Activated naive CD4-positive, alpha-beta T cell treated with anti-CD3 and anti-CD28 coated beads for 36 hours (primary cell): ENCODE measurements at places on chromosomes 1 and 21. TPM values are rescaled to one million over a fixed set of nuclear protein-coding genes. Genes with fewer than 3 reads are reported as not detected.

The LMX1A gene
- not detected for total RNA-seq

The MPZ gene
- total RNA-seq: 5.9 TPM

The S100A7A gene
- total RNA-seq: not detected

The CTTNBP2NL gene
- 1.0 TPM for total RNA-seq

The PROX1 gene
- total RNA-seq: 0.12 TPM
